ENCODE measurements at places on chromosomes 16 and 17.

DNA sequence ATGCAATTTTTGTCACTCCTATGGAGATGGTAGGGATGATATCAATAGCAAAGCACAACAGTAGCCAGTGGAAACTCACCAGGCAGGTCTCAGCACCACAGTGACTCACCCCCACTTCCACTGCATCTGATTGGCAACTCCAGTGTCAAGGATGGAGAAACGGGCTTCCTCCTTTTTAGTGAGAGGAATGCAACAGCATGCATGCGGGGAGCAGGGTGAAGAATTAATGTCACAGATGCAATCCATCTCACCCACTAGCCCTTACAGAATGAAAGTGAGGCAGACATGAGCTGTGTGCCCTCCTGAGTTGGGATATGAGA lies 467.0 kb upstream of the C16orf82 start:
- no peak for DNase-seq

- peak; percentile 56 for DNase-seq
Measured at GRCh38 chr17:3827124-3827773, 18.8 kb downstream of the NCBP3 start.

- peak; percentile 90 for DNase-seq
Measured at GRCh38 chr17:46984892-46985291, 5.8 kb upstream of the RPRML start.

- DNase-seq, result no peak
Measured at GRCh38 chr17:65389426-65389825, 172.0 kb downstream of the AXIN2 start.

GRCh38 chr17:67013891-67014290 lies 30.5 kb upstream of the CACNG1 start:
- DNase-seq, result no peak

- DNase-seq, result no peak
Measured at GRCh38 chr16:75931043-75931442, 204.8 kb upstream of the CPHXL start.

- DNase-seq, result peak; percentile 99
Measured at GRCh38 chr17:75524970-75525805, at the start of gene LLGL2. LLGL2 (plus strand) TSS chr17:75525697; CDS start chr17:75543427, 17,730 bp downstream.

DNA sequence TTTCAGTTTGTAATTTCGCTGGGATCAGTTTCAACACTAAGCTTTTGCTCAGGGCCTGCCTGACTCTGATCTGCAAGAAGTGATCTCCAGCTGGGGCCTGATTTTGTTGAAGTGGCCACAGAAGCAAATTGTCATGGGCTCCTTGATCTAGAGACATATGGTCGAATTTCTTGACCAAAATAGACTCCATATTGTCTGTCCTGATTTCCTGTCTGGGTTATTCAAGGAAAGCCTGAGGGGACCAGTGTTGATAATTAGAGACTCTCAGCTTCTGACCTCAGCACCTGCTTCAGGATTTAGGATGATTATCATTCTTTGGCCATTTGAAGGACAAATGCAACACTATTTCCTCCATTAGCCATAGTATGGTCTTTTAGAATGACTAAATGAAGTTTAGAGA lies 48.9 kb upstream of the MSI2 start:
- DNase-seq, result peak; percentile 20

DNA sequence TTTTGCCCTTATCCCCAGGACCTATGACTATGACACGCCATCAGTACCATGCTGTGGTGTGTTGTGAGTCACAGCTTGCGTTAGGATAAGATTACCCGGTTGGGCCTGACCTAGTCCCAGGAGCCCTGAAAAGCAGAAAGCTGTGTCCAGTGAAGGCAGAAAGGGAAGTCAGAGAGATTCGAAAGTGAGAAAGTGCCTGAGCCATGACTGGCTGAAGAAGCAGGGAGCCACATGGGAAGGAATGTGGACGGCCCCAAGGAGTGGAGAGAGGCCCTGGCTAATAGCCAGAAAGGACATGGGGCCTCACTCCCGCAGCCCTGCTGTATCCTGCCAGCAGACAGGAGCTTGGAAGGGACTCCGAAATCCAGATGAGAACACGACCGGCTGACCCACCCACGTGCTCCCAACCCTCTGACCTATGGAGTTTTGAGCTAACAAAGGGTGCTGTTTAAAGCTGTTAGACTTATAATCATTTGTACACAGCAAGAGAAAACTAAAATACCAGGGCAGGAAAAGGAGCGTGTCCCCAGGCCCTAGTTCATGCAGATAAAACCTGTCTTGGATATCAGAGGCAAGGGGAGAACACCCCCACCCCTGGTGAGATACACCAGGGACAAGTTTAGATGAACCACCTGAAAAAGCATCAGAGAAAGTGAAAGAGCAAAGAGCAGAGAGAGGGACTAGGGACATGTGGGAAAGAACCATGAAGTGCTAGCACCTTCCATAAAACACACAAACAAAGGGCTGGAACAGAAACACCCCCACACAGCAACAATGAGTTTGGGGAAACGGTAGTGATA lies 115.3 kb downstream of the SLC39A11 start:
- DNase-seq, result peak; percentile 63

DNA sequence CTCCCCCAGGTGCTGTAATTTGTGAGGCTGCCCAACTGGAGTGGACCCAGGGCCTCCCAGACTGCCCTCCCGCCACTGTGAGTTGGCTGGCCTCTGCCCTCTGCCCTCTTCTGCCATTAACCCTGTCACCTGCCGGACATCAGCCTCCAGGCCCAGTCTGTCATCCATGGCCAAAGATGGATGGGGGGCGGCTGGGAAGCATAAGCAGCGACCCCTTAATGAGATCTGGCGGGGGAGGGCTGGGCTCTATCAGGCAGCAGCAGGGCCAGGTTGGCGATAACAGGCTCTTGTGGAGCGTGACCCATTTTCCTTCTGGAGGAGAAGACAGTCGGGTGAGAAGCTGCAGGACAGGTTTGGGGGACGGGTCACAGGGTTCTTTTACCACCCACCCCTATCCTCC lies 25.3 kb downstream of the CDK5RAP3 start:
- peak; percentile 58 for DNase-seq

GRCh38 chr17:82802075-82802780 lies 37.6 kb downstream of the ZNF750 start:
- no peak for DNase-seq

GRCh38 chr16:65070831-65071432 lies 50.9 kb downstream of the CDH11 start:
- no peak for DNase-seq

DNA sequence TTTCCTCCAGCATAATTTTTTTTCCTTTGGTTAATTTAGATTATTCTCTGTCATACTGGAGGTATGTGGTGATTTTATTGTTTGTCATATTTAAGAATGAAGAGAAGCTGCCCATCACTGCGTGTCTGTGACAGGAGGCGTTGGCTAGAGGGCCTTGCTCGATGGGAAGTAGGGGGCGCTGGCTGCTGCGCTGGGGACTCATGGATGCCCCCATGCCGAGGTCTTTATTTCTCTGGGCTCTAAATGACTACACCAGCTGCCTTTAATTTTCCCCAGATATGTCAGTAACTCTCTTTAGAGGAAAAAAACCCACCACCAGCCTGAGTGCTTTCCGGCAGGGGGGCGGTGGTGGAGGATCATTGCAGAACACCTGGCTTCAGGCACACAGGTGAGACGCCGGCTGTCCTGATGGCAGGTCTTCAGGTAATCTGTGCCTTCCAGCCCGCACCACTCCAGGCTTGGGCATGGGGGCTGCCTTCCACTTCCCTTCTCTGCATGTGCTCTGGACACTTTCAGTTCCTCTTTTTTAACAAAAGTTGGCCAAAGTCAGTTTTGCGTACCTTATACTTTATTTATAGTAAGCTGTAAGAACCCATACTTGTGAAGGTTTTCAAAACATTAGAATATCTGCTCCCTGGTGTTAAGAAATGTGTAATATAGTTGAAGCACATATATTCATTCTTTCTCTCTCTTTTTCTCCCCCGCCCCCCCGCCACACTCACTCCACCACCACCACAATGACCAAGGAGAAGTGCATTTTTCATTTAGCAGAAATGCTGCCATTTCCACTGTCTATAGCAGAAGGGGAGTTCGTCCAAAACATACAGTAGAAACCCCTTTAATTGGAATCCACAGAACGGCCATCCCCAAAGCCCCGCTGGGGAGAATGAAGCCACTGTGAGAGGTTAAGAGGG lies 192.7 kb downstream of the RPTOR start:
- peak; percentile 46 for DNase-seq

- no peak for DNase-seq
Measured at GRCh38 chr16:57374067-57374534, 1.8 kb downstream of the CX3CL1 start.

DNA sequence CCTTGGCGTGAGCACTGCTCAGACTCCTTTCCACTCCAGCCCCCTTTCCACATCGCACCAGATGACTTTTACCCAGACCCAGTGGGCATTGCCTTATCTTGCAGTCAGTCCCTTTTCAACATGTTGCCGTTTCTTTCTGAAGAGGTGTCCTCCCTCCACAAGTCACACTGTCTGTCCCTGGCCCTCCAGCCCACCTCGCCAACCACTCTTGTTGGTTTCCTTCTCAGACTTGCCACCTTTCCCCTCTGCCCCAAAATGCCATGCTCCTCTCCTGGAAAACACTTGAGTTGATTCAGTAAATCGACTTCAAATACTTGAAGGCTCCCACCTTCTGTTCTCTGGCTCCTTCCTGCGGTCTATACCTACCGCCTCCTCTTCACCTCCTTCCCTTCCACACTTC lies 7.5 kb upstream of the ADAM11 start:
- DNase-seq, result no peak

GRCh38 chr17:70560471-70560870 lies 391.1 kb downstream of the KCNJ2 start:
- DNase-seq, result no peak

- DNase-seq, result no peak
Measured at GRCh38 chr17:8921147-8921546, 44.4 kb downstream of the PIK3R5 start.

GRCh38 chr17:47318197-47318918 lies 5.4 kb upstream of the EFCAB13 start:
- DNase-seq, result no peak

DNA sequence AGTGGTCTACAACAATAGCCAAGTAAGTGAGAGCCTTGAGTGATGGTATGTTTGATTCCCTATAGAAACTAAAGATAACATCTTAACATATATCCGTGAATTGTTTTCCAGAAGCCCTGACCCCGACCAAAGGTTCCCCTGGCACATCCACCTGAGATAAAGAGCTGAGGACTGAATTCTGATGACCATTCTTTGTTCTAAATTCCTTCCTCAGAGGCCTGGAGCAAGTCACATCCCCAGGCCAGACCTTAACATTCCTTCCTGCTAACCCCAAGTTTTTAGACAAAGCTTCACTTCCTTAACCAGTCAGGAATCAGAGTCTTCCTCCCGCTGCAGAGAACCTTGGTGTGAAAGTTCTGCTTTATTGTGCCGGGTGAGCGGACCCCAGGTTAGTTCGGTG lies 83.3 kb downstream of the PMP22 start:
- DNase-seq, result no peak

- peak; percentile 90 for DNase-seq
Measured at GRCh38 chr16:63617990-63618763, 1503.7 kb downstream of the CDH11 start.

DNA sequence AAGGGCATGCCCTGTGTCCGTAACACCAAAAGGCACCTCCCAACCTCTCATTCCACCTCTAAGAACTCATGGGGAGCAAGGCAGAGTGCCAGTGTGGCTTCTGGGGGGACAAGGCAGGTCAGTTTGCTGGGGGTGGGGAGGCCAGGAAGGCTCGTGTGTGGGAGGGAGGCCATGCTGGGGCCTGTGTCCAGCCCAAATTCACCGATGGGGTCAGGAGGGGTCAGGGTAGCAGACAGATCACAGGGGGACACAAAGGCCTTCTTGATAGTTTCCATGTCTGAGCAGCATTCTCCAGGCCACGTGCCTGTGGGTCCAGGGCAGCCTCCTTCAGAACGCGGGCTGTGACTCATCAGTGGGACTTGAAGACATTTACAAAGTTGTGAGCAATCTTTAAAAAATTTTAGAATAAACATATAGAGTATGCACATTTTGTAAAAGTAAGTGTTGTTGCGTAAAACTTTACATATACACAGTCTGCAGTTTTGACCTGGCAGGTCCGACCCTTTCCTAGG lies 20.9 kb downstream of the SPACA3 start:
- DNase-seq, result no peak

GRCh38 chr17:59520251-59520650 lies 45.2 kb upstream of the DHX40 start:
- peak; percentile 12 for DNase-seq

DNA sequence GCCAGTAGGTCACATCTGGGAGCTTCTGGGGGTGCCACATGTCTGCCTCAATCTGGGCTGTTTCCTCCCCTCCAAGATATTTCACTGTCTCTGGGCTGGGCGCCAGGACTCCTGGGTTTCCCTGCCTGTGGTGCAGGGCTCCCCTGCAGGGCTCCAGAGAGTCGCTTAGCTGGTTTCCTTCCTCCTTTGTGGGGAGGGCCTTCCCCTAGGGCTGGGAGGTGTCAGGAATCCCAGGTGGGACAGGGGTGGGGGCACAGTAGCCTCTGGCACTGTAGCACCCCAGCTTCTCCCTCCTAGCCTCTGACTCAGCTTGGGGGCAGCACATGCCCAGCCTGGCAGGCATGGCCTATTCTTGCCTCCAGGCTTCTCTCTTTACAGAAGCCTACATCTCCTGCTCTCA lies 2.6 kb downstream of the RARA start:
- peak; percentile 82 for DNase-seq

DNA sequence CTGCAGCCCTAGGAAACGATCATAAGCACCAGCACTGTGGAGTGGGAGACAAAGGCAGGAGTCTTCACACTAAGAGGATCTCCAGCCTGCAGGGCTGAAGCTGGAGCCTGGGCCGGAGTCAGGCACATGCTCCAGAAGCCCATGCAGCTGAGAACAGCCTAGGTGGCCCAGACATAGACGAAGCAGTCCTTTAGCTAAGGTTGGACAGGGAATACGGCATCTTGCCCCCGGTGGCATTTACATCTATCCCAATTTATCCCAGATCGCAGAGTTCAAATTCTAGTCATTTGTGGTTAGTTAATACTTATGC lies 13.9 kb downstream of the TSPOAP1 start:
- no peak for DNase-seq

- DNase-seq, result no peak
Measured at GRCh38 chr17:74603746-74604145, 11.7 kb upstream of the CD300LD start.

DNA sequence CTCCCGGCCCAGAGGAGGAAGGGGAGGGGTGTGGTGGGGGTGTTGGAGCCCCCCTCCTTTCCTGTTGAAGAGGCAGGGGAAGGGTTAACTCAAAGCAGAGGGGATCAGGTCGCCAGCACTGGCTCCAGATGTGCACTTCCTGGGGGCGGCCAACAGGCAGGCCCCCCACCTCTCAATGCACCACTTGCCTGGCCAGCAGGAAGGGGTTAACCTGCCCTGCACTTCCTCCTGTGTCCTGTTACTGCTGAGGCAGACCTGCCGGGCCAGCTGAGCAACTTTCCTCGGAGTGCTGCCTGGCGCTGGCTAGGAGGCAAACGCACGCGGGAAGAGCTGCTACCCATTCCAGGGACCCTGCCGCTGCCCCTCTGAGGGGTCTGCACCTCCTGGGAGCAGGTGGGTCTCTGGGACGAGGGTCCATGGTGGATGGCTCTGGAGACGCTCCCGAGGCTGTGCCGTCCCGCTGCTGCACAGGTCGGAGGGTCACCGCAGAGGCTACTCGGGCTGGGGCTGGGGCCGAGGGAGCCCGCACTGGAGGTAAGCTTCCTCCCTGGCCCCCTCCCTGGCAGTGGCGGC lies at the start of gene EPN3:
Gene EPN3, plus strand, starts transcription at position 284 of the 573 bp plus-strand sequence. CDS start 3,822 bp downstream, outside the sequence.
- DNase-seq, result peak; percentile 38

Data from NCI-H69 (cell line).